ENCODE measurements at places on chromosomes 3 and 15. TPM values are rescaled to one million over a fixed set of nuclear protein-coding genes. Genes with fewer than 3 reads are reported as not detected.

The RPS27L gene
- 340 TPM for total RNA-seq

The KBTBD13 gene
- total RNA-seq, result not detected

The NANOGP8 gene
- not detected for total RNA-seq

The MYLK gene
- 17.7 TPM for total RNA-seq

The ANKUB1 gene
- not detected for total RNA-seq

The EPHA6 gene
- total RNA-seq, result not detected

The TF gene
- total RNA-seq, result 0.59 TPM

The ZNF860 gene
- total RNA-seq, result 1.4 TPM

The SLC35A5 gene
- 16.6 TPM for total RNA-seq

The ISLR2 gene
- 0.06 TPM for total RNA-seq

The ALS2CL gene
- 7.5 TPM for total RNA-seq

The IL12A gene
- 1.3 TPM for total RNA-seq

The NR1I2 gene
- not detected for total RNA-seq

The ACTRT3 gene
- total RNA-seq, result 3.5 TPM

The EXD1 gene
- total RNA-seq, result 0.35 TPM

The BBS4 gene
- 17.4 TPM for total RNA-seq

The GNAT1 gene
- 0.48 TPM for total RNA-seq

The IVD gene
- total RNA-seq, result 12.2 TPM

The TNFSF10 gene
- total RNA-seq, result 0.14 TPM

The CCR4 gene
- total RNA-seq, result 0.05 TPM

The EFCC1 gene
- total RNA-seq, result not detected

The LXN gene
- total RNA-seq, result 52.3 TPM

The ZNF501 gene
- total RNA-seq, result not detected

The AGBL1 gene
- total RNA-seq, result not detected

The AHSG gene
- total RNA-seq, result 0.09 TPM

The GMNC gene
- not detected for total RNA-seq

The AQP9 gene
- 0.05 TPM for total RNA-seq

The HDC gene
- 0.05 TPM for total RNA-seq

The ALDH1A2 gene
- 0.36 TPM for total RNA-seq

The CCDC39 gene
- total RNA-seq, result not detected

The IL17RE gene
- total RNA-seq, result 1.6 TPM

The SLC35G2 gene
- total RNA-seq, result 24.6 TPM

The GOLGA8T gene
- total RNA-seq, result 1.9 TPM

The KLHL6 gene
- total RNA-seq, result 0.01 TPM

Data from A549 treated with dexamethasone at 1 μM for 4 hours (cell line).